OCI-LY7 (cell line): ENCODE measurements at places on chromosomes 1 and 21. TPM values are rescaled to one million over a fixed set of nuclear protein-coding genes. Genes with fewer than 3 reads are reported as not detected.

CFAP141 gene
- total RNA-seq = not detected in 2 replicates

DNA sequence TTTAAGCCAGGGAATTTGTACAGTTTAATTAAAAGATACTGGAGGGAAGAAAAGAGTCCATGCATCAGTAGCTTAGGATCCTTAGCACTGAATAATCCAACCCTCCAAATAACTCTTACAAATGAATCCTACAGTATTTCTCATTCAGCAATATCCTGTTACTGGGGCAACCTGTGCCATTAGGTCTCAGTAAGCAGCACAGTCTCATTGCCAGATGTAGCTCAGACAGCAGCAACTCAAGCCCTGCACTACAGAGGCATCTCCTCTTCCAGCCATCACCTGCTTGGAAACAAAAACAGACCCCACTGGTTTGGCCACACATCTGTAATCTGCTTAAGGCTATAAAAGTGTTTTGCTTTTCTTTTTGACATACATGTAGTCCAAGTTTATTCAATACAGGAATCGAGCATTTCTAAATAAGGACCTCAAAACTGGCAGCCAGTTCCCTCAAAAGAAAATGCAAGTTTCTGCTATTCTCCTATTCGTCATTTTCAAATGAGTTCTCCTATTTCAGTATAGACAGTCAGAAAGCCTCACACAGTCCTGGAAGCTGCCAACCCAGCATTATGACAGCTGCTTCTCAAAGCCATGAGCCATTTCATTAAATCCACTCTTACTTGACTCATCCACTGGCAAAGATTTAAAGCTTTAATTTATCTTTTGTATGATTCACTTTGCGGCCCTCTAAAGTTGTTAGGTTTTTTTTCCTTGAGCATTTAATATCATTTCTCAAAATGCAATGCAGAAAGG, 129.0 kb downstream of the APP start:
- DNase-seq = no peak

BCL2L15 gene
- 1.1 and 1.5 TPM in 2 replicates for total RNA-seq

GRCh38 chr1:61320575-61320974, 238.2 kb downstream of the NFIA start:
- DNase-seq = no peak

- DNase-seq = peak; percentile 5
Observed at GRCh38 chr1:59046730-59047157, 250.2 kb upstream of the FGGY start.

TCEA3 gene
- not detected in 2 replicates for total RNA-seq

- DNase-seq = no peak
Observed at GRCh38 chr1:84800090-84801073, 92.6 kb downstream of the LPAR3 start.

DNA sequence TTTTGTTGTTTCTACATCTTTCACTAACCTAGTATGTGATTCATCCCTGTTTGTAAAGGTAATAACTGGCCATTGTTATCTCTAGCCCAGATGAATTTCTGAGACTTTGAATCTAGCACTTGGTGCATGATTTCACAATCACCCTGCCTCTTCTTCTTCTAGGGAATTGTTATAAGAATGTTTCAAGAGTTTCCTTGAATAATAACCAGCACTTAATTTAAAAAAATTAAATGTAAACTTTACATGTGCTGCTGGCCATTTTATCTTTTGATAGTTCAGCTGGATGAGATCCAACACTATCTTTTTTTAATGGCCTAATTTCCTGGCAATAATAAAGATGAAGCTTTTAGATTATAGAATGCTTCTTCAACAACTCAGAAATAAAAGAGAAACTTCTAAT, 31.8 kb downstream of the UBE2U start:
- no peak for DNase-seq

GRCh38 chr21:27589781-27590180, 622.9 kb upstream of the ADAMTS5 start:
- DNase-seq = no peak

RIPK4 gene
- total RNA-seq = 0.08 TPM in 1 of 2 replicates, not detected in the other

TRPM2 gene
- 3.8 and 7.1 TPM in 2 replicates for total RNA-seq

- peak; percentile 55 for DNase-seq
Observed at GRCh38 chr1:203278082-203278884, 27.0 kb upstream of the BTG2 start.

DNA sequence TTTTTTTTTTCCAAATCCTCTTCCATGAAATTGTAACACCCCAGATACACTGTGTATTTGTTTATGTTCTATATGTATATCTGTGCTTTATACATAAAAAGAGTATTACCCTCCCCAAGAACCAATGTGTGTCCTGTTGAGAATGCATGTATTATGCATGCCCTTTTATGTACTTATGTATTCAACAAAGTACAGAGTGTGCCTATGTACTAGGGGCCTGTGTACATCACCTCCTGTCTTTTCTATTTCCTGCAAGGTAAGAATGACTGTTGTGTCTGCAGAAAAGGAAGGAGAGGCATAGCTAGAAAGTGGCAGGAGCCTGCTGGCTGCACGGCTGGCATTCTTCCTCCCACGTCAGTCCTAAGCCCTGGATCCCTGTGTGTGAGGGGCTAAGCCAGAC, 7.0 kb downstream of the TMEM61 start:
- DNase-seq = no peak

DNA sequence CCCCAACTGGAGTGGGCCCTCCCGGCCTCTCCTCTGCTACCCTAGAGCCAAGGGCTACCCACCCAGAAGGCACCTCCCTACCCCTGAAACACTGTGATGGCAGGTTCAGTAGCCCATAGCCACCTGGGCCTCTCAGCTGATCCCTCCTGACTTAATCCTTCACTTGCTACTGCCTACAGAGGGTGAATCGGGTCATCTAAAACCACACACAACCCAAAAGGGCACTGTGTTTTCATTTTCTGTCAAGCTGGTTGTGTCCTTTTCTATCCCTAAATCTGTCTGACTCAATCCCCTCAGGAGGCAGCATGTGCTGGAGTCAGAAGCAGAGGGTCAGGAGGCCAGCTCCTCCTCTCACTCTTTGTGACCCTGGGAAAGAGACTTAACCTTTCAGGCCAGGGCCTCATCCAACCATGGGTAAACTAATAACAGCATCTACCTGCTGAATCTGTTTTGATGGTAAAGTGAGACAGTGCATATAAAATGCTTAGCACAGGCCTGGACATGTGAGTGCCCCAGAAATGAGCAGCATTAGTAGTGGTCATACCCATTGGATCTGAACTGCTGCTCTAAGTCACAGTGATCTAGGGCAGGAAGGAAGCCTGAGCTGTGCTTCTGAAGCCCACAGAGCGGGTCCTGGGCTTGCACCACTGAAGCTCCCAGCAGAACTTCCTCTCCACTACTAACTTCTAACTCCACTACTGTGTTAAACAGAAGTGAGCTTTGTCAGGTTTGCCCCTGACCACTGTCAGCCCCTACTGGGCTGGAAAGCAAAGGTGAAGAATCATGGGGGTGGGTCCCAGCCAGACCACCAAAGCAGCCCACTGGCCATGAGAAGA, 11.0 kb downstream of the PMVK start:
- DNase-seq = no peak

DAB1 gene
- not detected in 2 replicates for total RNA-seq

SLAMF8 gene
- not detected in 2 replicates for total RNA-seq
